HFFc6 (cell line): ENCODE measurements at places on chromosomes 2 and 18.

DNA sequence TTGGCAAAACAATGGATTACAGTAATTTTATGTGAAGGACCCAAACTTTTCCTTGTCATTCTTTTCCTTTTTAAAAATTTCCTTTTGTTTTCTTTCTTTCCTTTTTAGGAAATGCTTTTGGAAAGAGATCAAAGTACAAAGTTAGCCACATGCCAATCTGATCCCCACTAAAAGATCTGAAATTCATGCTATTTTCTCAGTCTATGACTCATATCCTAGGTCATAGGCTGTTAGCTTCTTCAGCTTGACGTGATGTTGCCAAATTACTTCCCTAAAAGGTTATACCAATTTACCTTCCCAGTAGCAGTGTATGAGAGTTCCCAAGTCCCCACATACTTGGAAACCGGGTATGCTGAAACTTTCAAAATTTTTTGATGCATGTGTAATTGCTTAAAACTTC is 355.3 kb downstream of the INSIG2 start:
- DNase-seq, result no peak

DNA sequence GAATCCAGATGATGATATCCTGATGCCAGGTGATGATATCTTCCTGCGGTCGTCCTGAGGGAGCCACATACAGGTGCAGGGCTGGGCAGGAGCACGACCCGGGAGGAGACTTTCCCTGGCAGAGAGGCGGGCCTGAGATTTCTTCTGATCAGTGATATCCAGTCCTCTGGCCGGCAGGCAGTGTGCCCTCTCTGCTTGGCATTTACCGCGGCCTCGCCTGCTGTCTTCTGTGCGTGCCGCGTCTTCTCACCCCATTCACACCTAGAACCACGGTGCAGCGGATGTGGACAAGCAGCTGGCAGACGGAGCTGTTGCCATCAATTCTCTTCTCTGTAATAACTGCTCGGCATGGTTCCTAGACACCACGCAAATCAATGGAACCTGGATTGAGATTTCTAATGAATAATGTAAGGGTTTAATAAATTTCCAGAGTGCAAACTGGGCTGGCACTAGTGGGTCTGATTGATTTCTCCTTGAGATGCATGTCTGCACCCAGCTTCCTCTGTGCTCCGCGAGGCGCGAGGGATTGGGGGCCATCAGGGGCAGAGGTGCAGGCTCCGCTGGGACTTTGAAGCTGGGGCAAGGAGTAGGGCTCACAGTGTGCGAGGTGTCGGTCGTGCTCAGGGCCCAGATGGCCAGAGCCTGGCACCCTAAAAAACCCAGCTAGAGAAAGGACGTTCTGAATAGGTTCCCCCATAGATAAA is 208.9 kb upstream of the HDAC4 start:
- DNase-seq, result no peak

DNA sequence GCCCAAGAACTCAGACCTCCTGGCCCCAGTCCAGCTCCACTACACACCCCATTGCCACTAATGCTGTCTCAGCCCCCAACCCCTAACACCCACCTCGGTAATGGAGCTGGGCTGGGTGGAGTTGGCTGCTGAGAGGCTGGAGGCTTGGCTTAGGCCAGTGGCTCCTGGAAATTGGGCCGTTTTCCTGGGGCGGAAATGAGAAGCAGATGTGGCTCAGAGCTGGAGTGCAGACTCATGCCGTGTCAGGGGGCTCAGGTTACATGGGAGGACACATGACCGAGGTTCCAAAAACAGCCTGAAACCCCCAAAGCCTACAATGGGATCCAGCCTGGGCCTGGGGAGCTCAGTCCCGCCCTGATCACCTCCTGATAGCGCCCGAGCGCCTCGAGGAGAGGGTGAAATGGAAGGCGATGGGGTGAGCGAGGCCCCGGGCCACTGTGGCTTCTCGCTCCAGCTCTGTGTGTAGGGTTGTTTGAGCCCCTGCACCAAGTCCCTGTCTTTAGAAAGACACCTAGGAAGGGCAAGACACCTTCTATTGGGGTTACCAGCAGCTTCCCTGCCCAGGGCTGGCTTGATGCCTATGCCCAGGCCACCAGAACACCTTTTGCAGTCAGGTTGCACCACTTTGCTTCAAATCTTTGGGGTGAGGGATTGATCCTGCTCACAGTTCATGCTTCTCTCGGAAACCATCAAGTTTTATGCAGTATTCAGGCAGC is 175.7 kb upstream of the HAAO start:
- peak; percentile 85 for DNase-seq

GRCh38 chr2:218434456-218434855 is 15.5 kb downstream of the VIL1 start:
- no peak for DNase-seq

- no peak for DNase-seq
Observed at GRCh38 chr2:240141736-240142135, 1.3 kb upstream of the OTOS start.

DNA sequence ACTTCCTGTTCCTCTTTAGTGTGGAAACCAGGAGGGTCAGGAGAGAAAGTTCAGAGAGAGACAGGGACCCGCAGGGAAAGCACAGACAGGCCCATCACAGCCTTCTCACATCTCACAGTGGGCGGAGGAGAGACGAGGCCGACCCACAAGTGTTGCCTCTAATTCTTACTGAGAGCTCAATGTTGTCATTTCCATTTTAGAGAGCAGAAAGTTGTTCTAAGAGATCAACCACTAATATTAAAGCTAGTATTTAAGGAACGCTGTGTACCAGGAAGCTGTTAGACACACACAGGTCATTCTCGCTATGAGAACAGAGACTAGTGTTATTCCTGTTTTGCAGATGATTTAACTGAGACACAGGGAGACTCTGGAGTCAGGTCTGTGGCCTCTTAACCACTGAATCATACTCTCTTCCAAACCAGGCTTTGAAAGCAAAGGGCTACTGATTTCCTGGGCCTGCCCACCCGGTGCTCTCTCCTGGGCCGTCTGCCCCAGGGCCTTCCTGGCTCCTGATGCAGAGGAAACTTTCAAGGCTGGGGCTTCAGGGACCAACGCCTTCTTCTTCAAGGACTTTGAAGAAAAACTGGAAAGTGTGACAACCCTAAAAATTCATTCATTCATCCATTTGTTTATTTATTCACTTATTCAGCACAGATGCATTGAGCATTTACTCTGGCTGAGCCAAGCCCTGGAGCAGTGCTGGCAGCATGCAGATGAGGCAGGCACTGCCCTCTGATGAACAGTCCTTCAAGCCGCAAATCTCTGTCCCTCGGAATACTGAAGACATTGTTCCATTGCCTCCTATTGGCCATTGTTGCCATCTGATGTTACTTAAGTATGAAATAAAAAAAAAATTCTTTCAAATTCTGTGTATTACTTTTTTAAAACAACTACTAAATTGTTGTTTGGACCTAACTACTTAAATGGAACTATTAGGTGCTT is 37.2 kb upstream of the BIN1 start:
- peak; percentile 64 for DNase-seq

- DNase-seq, result no peak
Observed at GRCh38 chr2:120077896-120078295, 65.0 kb downstream of the EPB41L5 start.

DNA sequence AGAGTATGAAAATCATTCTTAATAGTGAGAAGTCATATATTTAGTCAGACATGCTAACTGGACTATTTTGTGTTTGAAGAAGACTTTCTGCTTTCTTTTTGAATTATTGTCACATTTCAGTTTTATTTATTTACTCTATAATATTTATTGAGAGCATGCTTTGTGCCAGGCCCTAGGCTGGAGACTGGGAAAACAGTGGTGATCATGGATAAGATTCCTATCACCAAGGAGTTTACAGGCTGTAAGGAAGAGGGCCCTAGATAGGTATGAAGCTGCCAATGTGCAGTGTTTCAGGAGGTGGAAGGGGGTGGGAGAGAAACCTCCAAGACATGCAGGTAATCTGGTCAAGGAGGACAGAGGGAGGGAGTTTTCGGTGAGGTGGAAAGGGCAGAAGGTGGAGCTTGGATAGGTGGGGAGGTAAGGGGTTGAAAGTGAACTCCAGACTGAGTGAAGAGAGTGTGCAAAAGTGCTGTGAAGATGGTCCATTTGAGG is 207.5 kb downstream of the ARHGAP15 start:
- DNase-seq, result no peak

DNA sequence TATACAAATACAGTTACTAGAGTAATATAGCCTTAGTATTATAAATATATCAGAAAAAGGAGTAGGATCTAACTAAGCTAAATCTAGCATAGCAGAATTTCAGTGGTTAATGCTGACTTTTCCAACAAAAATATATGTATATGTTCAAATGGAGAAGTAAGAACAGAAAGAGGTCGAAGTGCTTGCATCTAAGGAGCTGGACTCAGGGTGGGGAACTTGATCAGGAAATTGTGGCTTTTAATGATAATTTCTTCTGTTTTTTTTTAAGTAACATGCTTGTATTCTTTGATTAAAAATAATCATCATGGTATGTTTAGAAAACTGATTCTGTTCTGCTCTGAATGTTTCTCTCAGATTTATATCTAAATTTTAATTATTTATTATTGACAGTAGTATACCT is 327.1 kb downstream of the GALNT13 start:
- DNase-seq, result no peak

DNA sequence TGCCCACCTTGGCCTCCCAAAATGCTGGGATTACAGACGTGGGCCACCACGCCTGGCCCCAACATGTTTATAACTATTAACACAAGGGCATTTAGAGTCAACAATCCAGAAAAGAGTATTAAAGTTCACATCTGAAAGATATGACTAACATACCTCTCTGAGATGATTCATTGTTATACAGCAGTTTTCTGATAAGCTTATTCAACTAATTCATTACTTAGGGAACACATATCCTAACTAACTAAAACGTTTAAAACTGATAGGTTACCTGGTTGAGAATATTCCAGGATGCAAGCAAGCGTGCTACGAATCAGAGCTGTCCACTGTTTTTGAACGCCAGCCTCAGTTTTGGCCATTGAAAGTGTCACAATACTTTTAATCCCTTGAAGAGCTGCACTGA is 34.0 kb upstream of the STRN start:
- peak; percentile 9 for DNase-seq

DNA sequence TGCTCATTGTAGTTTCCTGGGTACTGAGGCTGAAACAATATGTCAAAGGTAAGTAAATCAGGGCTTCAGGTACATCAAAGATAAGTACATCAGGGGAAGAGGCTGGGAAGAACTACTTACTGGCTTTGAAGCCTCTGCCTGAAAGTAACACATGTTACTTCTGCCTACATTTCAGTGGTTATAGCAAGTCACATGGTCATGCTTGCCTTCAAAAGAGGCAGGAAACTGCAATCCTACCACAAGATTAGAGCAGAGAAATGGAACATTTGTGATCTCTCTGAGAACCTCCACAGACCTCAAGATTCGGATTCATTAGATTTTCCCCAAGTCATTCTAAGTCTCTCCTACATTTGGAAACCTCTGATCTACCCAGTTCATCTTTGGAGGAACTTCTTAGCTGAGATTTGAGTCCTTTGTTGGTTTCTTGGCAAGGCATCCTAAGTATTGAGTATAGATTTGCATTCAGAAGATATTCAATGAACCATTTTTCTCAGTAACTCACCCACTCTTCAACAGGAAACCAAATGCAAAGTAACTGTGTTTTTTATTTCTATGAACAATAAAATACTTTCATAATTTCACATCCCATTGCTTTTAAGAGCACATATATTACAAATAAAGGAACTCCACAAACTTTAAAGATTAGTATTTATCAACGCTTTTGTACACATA is 48.5 kb upstream of the CCDC195 start:
- DNase-seq, result no peak

GRCh38 chr2:9961013-9961412 is 9.5 kb downstream of the GRHL1 start:
- no peak for DNase-seq

GRCh38 chr2:15867194-15868171 is 72.9 kb upstream of the MYCN start:
- DNase-seq, result no peak

DNA sequence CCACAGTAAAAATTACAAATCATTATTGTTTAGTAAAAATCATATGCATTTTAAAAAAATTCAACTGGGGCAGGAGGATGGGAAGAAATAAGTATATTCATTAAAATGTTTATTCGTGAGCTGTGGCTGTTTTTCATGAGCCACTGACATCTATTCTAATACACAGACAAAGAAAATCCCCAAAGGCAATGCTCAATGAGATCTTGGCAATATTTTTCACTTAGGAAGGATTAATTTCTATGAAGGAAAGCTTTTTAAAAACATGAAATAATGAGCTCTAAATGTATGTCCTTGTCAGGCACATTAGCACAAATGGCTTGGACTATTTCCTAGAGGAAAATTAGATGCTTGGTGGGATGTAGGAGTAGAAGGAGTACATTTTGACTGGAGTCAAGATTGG is 262.0 kb upstream of the MMADHC start:
- DNase-seq, result no peak

DNA sequence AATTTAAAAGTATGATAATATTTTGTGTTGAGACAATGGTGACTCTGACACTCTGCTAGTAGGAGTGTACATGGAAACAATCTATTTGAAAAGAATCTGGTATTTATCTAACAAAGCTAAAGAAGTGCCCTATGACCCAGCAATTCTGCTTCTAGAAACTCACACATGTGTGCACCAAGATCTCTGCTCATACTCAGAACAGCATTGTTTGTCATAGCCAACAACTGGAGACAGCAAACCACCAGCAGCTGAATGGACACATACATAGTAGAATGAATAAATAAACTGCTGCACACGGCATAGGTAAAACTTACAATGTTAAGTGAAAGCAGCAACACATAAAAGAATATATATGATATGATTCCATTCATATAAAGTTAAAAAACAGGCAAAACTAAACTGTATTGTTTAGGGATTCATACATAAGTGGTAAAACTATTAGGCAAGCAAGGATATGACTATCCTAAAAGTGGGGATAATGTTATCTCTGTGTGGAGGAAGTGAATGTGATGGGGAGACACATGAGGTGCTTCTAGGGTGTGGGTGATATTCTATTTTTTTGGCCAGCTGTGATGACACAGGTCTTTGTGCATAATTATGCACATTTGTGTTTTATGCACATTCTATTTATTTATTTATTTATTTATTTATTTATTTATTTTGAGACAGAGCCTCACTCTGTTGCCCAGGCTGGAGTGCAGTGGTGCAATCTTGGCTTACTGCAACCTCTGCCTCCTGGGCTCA is 71.1 kb downstream of the RFTN2 start:
- DNase-seq, result no peak

DNA sequence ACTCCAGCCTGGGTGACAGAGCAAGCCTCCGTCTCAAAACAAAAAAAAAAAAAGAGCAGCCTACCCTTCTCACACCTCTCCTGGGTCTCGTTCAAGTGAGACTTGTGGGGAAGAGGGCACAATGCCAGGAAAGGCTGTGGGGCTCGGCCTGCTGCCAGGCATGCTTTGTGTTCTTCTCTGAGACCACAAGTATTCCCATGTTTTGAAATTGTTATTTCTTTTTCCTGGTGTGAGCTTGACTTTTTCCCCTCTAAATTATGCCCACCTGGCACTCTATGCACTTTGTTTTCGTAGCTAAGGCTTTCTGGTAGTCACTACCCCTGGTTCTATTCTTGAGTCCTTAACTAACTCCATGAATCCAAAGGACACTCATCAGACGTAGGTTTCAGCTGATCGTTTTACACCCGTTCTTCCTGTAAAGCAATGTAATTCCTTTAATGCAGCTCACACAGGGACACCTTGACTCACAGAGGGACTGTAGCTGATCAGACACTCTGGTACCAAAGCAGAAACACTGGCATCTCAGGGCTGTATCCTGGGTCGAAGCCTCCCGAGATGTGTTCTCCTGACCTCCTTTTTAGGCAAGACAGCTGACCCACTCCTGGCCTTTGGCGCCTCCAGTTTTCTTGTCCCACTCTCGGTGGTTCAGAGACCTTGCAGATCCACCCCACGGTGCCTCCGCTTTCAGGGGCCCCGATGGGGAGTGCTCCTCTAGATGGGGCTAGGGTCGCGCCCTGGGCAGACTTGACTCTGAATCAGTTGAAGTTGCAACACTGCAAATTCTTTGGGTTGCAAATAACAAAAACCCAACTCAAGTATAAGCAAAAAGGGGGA is 193.3 kb upstream of the AGAP1 start:
- peak; percentile 20 for DNase-seq
